ENCODE measurements at places on chromosomes 1 and 21.
A peak's percentile ranks its signal among the peaks of the same experiment; 100 is the strongest.

DNA sequence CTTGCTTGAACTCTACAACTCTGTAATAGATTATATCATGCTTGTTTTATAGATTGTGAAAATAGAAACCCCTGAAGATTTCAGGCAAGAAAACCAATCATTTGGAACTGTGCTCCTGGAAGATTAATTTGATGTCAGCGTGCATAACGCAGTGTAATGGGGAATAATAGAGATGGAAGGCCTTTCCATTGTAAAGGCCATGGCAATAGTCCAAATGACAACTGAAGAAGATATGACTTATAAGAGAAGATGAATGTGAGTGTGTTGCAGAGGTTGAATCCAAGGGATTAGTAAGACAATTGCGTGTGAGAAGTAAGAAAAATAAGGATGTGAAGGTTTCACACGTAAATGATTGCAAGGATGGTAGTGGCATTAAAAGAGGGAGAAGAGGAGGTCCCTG, 285.0 kb downstream of the DUSP10 start:
- no peak for DNase-seq
- H3K27me3 ChIP-seq: peaks cover 31% of the 10 kb centered on the region
- no peak overlapping the region for H3K4me3 ChIP-seq
- no peak overlapping the region for H3K27ac ChIP-seq

DNA sequence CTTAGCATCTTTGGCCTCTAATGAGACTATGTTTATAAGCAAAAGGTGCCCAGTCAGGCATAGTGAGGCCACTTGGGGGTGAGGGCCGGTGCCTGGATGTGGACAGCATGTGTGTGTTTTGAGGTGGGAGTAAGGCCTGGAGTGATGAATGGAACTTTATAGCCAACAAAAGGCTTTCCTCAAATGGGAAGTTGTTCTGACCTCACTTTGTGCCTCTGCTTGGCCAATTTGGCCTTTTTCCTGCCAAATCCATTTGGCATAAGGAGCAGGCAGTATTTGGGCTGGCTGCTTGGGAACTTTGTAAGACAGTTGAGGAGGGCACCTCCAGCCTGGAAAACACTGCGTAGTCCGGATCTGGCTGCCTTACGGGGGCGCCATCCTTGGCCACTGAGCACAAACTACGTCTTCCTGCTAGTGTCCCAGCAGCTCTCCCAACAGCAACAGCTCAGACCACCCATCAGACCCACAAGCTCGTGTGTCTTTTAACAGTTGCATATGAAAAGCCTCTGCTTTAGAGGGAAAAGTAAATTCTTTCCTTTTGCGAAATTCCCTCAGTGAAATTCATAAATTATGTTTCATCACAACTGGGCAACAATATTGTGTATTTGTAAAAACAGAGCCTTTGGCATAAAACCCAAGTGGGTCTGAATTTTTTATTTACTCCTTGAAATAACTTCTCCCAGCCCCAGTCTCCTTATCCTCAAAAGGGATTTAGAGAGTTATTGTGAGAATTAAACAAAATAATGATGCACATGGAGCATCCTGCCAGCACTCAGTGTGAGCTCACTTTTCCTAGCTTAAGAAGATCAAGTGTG, 322.9 kb downstream of the DISC1 start:
- H3K4me1 ChIP-seq: peaks cover 2% of the 10 kb centered on the region
- peaks cover 5% of the 10 kb centered on the region for H3K36me3 ChIP-seq
- no peak for DNase-seq
- no peak overlapping the region for H3K27ac ChIP-seq
- no peaks in the 10 kb centered on the region for H3K27me3 ChIP-seq
- no peak overlapping the region for H3K4me3 ChIP-seq

DNA sequence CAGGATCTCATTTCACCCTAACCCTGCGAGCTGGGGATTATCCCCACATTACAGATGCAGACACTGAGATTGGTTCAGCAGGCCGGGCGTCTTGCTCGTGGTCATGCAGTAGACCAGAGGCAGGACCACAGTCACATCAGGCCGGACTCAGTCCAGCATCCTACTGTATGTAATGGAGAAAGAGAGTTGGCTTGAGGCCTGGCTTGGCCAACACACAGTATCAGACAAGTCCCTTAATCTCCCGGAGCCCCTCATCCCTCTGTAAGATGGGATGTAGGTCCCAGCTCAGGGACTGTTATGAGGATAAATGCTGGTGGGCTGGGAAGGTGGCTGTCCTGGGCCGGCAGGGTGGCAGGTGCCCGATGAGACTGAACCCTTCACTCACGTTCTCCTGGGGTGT, 66.1 kb upstream of the ACTL8 start:
- H3K4me3 ChIP-seq: no peak overlapping the region
- H3K27ac ChIP-seq: no peak overlapping the region
- DNase-seq: no peak
- no peaks in the 10 kb centered on the region for H3K4me1 ChIP-seq

GRCh38 chr1:178530037-178530402, 17.1 kb downstream of the TEX35 start:
- no peaks in the 10 kb centered on the region for H3K36me3 ChIP-seq
- H3K27ac ChIP-seq: no peak overlapping the region
- H3K27me3 ChIP-seq: no peaks in the 10 kb centered on the region
- peaks cover 2% of the 10 kb centered on the region for H3K4me1 ChIP-seq
- H3K4me3 ChIP-seq: no peak overlapping the region

DNA sequence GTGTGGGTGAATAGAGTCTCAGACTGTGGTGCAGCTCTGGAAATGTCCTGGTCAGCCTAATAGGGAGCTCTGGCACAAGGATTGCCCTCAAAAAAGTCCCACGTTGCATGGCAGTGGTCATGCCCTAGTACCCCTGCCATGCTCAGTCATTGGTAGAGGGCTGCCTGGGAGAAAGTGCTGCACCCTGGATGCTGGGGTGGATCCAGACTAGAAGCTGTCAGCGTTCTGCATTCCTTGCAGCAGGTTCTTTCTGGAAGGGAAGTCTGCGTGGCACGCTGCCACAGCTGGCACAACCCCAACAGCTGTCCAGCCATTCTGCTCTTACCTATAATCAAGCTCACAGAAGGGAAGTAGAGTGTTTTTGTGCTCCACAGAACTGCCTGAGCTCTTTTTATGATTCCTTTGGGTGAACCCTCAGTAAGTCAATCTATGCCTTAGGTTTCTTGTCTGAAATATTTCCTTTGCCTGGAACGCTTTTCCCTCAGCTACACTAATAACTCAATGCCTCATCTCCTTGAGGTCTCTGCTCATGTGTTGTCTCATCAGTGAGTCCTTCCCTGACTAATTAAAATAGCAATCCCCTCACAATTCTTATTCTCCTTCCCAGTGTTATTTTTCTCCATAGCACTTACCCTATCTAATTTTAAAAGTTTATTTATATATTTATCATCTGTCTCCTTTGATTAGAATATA, 61.5 kb upstream of the JAK1 start:
- H3K4me1 ChIP-seq: no peaks in the 10 kb centered on the region
- H3K27ac ChIP-seq: no peak overlapping the region
- H3K27me3 ChIP-seq: peaks cover 12% of the 10 kb centered on the region
- no peak overlapping the region for H3K4me3 ChIP-seq

DNA sequence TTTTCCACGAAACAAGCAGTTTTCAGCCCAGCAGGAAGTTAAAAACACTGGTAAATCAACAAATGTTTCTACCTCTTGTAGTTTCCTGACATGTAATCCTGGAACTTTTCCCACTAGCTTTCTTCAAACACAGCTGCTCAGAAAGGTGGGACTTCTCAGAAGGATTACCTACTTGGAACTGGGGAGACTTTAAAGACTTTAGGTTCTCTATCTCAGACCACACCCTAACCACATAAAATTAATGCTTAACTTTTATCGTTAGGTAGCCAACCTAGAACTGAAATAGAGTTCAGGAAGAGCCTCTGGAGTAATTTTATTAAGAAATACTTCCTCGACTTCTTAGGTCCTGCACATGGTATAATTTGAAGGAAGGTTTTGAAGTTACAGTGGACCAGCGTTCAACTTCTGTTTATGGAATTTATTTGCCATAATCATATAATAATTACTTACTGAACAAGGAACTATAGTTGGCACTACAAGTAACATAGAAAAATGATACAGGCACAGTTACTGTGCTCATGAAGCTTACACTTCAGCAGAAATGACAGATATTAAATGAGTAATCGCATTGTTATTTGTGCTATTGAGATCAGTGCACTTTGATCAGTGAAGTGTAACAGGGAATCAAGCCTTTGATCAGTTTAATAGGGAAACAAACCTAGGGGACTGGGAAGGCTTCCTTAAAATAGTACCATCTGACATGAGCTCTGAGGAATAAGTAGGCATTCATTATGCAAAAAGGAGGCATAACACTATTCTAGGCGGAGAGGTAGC, at the start of gene BCL2L15:
BCL2L15 (minus strand) TSS at position 180 of the 774 bp plus-strand sequence. CDS start 206 bp downstream, outside the sequence.
- no peaks in the 10 kb centered on the region for H3K27me3 ChIP-seq
- peaks cover 21% of the 10 kb centered on the region for H3K4me1 ChIP-seq
- H3K36me3 ChIP-seq: peaks cover 8% of the 10 kb centered on the region
- no peak within 1 kb of the TSS for H3K27ac ChIP-seq
- peak within 1 kb of the TSS; percentile 10 for H3K4me3 ChIP-seq
- no peak for DNase-seq

- peak; percentile 81 for DNase-seq
- H3K4me1 ChIP-seq: peaks cover 36% of the 10 kb centered on the region
- H3K36me3 ChIP-seq: peaks cover 65% of the 10 kb centered on the region
These were observed 1.7 kb downstream of the MCL1 start for GRCh38 chr1:150577557-150578271.

DNA sequence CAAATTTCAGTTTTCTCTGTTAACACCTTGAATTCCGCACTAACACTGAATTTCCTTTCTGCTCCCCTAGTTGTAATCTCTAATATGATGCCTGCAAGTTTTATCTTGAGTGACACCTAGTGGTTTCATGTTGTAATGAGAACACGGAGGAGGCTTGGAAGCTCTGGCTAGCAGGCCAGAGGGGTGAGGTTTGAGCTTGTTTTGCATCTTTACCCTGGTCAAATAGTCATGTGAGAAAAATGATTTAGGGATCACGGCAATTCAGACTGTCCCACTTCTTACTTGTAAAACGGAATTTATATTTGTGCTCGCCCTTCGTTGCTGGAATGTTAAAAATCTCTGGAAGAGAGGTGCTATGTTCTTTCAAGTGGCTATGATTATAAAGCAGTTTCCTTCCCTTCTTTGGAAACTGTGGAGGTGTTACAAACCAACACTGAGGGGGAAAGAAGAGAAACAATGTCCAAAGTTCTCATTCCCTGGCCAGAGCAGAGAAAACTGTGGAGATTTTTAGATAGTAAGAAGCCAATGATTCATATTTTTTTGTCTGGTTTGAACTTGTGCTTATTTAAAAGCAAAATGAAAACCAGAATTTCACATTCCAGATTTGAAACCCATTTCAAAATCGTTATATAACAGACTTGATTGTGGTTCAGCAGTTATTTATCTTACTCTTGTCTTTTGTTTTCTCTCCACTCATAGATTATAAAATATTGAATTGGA, 5.3 kb upstream of the MROH9 start:
- DNase-seq: peak; percentile 73
- H3K4me1 ChIP-seq: no peaks in the 10 kb centered on the region
- no peaks in the 10 kb centered on the region for H3K36me3 ChIP-seq

- H3K4me1 ChIP-seq: peaks cover 12% of the 10 kb centered on the region
- no peak overlapping the region for H3K4me3 ChIP-seq
- H3K27ac ChIP-seq: no peak overlapping the region
- no peaks in the 10 kb centered on the region for H3K27me3 ChIP-seq
- no peak for DNase-seq
- peaks cover 15% of the 10 kb centered on the region for H3K36me3 ChIP-seq
These were observed 25.2 kb downstream of the NRDC start for GRCh38 chr1:51853360-51853759.

DNA sequence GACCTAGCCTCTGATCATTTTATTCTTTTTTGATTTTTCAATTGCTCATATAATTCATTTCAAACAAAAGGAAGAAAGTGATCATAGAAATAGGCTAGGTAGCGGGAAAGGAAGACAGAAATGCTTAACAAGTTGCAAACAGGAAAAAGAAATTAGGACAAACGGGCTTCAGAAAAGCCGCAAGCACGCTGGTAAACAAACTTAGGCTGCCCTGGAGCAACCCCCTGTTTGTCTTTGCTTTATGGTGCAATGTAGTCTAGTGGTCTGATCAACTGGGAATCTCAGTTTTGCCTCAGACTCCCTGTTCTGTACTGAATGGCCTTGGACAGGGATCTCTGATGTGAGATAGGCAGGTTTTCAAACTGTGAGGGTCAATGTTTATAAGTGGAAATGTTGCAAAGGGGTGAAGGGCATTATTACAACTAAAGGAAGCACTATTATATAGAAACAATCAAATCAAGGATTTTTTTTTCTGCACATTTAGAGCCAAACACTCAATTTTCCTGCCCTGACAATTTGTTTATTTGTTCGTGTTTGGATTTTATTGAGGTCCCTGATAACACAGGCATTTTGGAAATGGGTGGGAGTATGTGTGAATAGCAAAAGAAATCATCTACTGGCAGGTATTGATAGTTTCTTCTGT, 146.8 kb upstream of the NRIP1 start:
- no peak for DNase-seq
- H3K4me1 ChIP-seq: no peaks in the 10 kb centered on the region
- H3K27ac ChIP-seq: no peak overlapping the region
- H3K36me3 ChIP-seq: no peaks in the 10 kb centered on the region

DNA sequence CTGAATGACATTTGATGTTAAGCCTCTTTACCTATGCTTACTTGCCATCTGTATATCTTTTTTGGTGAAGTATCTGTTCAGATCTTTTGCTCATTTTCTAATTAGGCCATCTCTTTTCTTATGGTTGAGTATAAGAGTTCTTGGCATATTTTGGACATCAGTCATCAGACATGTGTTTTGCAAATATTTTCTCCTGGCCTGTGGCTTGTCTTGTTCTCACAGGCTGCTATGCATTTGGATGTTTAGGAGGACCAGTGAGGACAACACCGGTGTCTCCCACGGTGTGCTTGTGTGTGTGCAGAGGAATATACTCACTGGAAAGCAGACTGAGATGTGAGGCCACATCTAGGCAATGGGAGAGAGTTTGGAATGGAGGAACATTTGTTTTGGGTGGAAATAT, 87.1 kb upstream of the LYST start:
- H3K27me3 ChIP-seq: peaks cover 2% of the 10 kb centered on the region
- H3K4me3 ChIP-seq: peak overlapping the region; percentile 34
- H3K36me3 ChIP-seq: no peaks in the 10 kb centered on the region
- peak overlapping the region; percentile 63 for H3K27ac ChIP-seq

DNA sequence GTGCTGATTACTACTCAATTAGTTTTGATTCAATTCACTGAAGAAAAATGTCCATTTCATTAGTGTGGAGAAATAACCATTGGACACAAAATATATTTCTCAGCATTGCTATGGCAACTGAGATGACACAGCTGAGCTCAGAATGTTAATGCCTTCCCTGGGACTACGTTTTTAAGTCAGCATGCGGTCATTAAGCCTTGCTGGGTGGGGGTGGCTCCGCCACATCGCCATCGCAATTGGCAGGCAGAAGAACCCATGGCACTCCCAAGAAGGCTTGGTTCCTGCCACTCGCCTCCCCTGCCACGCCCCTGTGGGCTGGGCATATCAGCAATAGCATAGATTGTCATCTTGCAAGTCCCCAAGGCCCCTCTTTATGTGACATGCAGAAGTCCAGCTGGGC, 256.7 kb upstream of the CAMK1G start:
- H3K4me3 ChIP-seq: no peak overlapping the region
- H3K27ac ChIP-seq: no peak overlapping the region
- H3K4me1 ChIP-seq: no peaks in the 10 kb centered on the region
- H3K27me3 ChIP-seq: peaks cover 9% of the 10 kb centered on the region
- no peak for DNase-seq

- peak overlapping the region; percentile 62 for H3K4me3 ChIP-seq
- peak; percentile 83 for DNase-seq
- no peaks in the 10 kb centered on the region for H3K36me3 ChIP-seq
These were observed 17.8 kb upstream of the MAST2 start for GRCh38 chr1:45785583-45785982.

Measured in activated CD4-positive, alpha-beta T cell treated with anti-CD3 and anti-CD28 coated beads, Interleukin-2, amount 10 ng/mL, durations not matched to agents 24 days and 14 days (primary cell).